Psoas muscle (tissue), 8 donors: ENCODE measurements at places on chromosomes 13 and 19. TPM values are rescaled to one million over a fixed set of nuclear protein-coding genes. Genes with fewer than 3 reads are reported as not detected.

Gene ERICH4
- polyA plus RNA-seq, result 0.09 TPM

Gene RGL3
- polyA plus RNA-seq, result 1.2 TPM

Gene EDDM13
- polyA plus RNA-seq, result not detected

Gene TEX29
- polyA plus RNA-seq, result not detected

Gene CEACAM3
- not detected for polyA plus RNA-seq

Gene IGSF23
- polyA plus RNA-seq, result 0.23 TPM

Gene CEACAM16
- polyA plus RNA-seq, result 0.08 TPM

Gene RASIP1
- 4.9 TPM for polyA plus RNA-seq

Gene LDLR
- polyA plus RNA-seq, result 5.4 TPM

Gene PEX11G
- polyA plus RNA-seq, result 1.1 TPM

Gene ATG4D
- polyA plus RNA-seq, result 72.8 TPM

Gene KLK12
- polyA plus RNA-seq, result not detected

Gene MISP3
- polyA plus RNA-seq, result 15.4 TPM

Gene CLDN10
- polyA plus RNA-seq, result 0.04 TPM

Gene EHD2
- 25.1 TPM for polyA plus RNA-seq

Gene IL12RB1
- polyA plus RNA-seq, result not detected

Gene RPS28
- 431 TPM for polyA plus RNA-seq

Gene ELOF1
- polyA plus RNA-seq, result 64.6 TPM

Gene FAM124A
- 0.52 TPM for polyA plus RNA-seq

Gene NLRP4
- polyA plus RNA-seq, result not detected

Gene ZNF723
- not detected for polyA plus RNA-seq

Gene OR1M1
- polyA plus RNA-seq, result not detected

Gene SULT2A1
- polyA plus RNA-seq, result not detected

Gene PALM3
- 0.05 TPM for polyA plus RNA-seq

Gene CNN1
- 4.4 TPM for polyA plus RNA-seq

Gene PLIN4
- 29.0 TPM for polyA plus RNA-seq

Gene ZNF66
- polyA plus RNA-seq, result 0.34 TPM

Gene CYP4F2
- 0.04 TPM for polyA plus RNA-seq

Gene TRPC4
- polyA plus RNA-seq, result 0.08 TPM

Gene ACER1
- polyA plus RNA-seq, result not detected

Gene FCER2
- 0.06 TPM for polyA plus RNA-seq

Gene MED29
- polyA plus RNA-seq, result 25.0 TPM

Gene SIGLEC11
- polyA plus RNA-seq, result 0.22 TPM

Gene STARD13
- polyA plus RNA-seq, result 6.3 TPM

Gene PGLYRP1
- 0.08 TPM for polyA plus RNA-seq

Gene GGN
- polyA plus RNA-seq, result 0.21 TPM

Gene WDR18
- polyA plus RNA-seq, result 39.0 TPM

Gene LINGO3
- 0.04 TPM for polyA plus RNA-seq

Gene HRC
- polyA plus RNA-seq, result 105 TPM

Gene ICAM5
- not detected for polyA plus RNA-seq

Gene ZNF780A
- 11.8 TPM for polyA plus RNA-seq

Gene BEST2
- 0.04 TPM for polyA plus RNA-seq

Gene PCSK4
- polyA plus RNA-seq, result 0.84 TPM

Gene RNF17
- polyA plus RNA-seq, result 0.05 TPM

Gene AZU1
- polyA plus RNA-seq, result not detected

Gene PRODH2
- not detected for polyA plus RNA-seq

Gene PROZ
- not detected for polyA plus RNA-seq

Gene TMEM238
- 0.17 TPM for polyA plus RNA-seq

Gene HCN2
- polyA plus RNA-seq, result 0.05 TPM

Gene ELSPBP1
- polyA plus RNA-seq, result not detected

Gene ZNF460
- 1.1 TPM for polyA plus RNA-seq

Gene CDX2
- 0.03 TPM for polyA plus RNA-seq

Gene PLVAP
- polyA plus RNA-seq, result 14.5 TPM

Gene LHB
- polyA plus RNA-seq, result not detected

Gene SYT3
- polyA plus RNA-seq, result 0.07 TPM

Gene ZNF606
- polyA plus RNA-seq, result 2.8 TPM

Gene ZNF665
- 0.20 TPM for polyA plus RNA-seq

Gene NACC1
- 11.9 TPM for polyA plus RNA-seq
